ENCODE measurements at places on chromosomes 7 and 10.
A peak's percentile ranks its signal among the peaks of the same experiment; 100 is the strongest.

GRCh38 chr7:47392241-47392759 is 189.6 kb downstream of the TNS3 start:
- DNase-seq: peak; percentile 12

DNA sequence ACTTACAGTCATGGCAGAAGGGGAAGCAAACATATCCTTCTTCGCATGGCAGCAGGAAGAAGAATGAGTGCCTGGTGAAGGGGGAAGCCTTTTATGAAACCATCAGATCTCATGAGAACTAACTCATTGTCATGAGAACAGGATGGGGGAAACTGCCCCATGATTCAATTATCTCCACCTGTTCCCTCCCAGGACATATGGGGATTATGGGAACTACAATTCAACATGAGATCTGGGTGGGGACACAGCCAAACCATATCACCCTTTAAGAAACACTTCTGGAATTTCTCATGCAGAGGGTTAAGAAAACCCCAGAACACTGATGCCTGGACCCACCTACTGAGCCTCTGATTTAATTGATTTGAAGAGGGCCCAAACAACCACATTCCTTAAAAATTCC is 63.3 kb upstream of the DNAJB12 start:
- DNase-seq: no peak

DNA sequence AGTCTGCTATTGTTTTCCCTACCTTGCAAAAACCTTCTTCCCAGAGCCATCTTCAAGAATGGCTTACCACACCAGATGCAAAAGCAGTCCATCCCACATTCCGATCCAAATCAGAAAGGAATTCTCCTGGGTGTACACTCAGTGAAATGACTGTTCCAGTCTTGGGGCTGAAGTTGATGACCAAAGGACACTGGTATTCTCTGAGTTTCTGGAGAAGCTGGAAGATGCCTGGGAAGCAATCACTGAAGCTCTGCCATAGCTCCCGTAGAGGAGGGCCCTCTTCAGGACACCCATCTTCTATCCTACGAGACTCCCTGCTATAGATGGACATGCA is 155.7 kb downstream of the LCOR start:
- no peak for DNase-seq

DNA sequence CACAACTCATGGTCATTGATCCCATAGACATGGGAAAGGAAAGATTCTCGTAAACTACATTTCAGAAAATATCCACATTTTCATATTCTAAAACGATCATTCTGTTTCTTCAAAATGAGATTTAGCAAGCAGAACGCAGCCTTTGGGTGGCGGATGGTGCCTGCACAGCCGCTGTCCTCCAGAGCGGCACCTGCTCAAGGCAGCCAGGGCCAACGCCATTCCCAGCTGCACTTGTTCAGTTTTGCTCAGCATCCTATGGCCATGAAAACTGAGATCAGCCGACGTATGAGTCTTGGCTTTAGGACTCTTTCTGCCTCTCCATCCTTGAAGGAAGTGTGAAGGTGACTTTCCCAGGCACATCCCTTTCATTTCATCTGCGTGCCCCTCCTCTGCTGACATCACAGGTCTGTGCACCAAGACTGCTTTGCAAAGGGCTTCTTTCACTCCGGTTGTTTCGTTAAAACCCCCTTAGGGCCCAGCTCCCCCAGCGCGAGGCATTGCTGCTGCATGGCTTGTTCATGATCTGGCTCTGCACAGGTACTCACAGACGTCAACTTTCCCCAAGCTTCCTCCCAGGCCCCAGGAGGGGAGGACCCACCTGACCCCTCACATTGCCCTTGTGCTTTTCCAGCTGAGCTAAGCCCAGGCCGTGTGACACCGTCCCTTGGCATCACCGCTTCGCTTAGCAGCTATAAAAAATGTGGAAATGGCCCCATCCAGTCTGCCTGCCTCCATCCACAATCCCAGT is 37.2 kb downstream of the TCERG1L start:
- no peak for DNase-seq

DNA sequence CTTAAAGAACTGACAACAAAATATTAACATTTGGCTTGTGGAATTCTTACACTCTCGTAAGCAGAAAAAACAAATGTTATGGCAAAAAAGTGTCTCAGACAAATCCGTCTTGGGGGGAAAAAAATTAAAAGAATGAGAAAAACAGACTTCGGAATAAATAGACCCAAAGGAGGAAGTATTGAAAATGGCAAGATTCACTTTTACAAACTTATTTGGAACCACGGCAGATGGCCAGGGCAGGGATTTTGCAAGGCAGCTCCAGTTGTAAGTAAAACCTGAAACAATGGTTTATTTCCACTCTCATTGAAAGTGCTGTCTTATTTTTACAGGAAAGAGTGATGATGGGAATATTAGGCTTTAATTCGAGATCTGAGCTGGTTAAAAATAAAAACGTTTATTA is 1.5 kb upstream of the ZNF438 start:
- DNase-seq: no peak

DNA sequence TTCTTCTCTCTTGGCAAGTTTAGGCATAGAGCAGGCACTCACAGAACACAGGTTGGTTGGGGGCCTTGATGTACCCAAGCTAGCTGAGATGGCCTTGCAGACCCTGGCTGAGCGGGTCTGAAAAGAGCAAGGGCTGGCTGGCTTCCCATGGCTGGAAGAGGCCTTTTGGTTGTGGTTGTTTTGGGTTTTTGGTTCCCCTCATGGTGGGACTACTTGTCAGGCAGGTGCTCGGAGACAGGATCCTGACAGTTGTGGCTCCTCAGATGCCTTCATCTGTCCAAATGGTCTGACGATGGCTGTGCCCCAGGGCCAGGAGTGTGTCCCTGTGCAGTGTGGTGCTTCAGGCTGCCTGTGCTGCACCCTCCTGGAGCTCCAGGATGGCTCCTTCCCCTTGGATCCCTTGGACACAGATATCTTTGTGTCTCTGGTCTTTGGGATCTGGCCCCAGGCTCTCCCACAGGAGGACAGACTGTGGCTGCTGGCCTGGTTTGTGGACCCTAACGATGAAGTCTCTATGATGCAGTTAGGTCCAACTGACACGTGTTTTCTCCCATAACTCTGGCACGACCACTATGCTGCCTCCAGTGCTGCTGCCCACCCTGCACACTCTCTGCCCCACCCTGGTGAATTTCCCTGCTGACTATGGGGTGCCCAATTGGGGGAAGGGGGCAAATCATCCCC is 321.5 kb upstream of the ZNF32 start:
- DNase-seq: no peak

- no peak for DNase-seq
Observed at GRCh38 chr10:1213252-1214070, 157.3 kb downstream of the WDR37 start.

DNA sequence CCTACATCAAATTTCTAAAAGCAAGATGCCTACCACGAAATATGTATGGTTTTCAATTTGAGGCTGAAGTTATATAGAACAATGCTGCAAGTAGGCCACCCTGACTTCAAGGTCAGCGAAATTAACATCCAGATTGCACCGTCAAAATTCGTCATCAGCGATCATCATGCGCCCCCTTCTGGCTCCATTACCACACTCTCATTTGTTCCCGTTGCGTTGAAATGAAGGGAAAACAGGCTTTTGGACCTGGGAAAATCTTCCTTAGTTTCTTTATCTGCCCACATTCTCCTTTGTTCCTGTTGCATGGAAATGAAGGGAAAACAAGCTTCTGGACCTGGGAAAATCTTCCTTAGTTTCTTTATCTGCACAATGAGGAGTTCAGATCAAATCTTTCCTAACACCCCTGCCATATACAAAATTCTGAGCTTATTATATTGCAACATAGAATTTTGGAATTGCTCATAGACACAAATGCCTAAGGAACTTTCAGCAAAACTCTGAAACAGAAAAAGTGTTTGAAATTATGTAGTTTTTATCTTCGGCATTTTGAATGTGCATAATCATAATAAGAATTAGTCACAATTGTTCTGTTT is 98.2 kb upstream of the PRKCQ start:
- peak; percentile 71 for DNase-seq

DNA sequence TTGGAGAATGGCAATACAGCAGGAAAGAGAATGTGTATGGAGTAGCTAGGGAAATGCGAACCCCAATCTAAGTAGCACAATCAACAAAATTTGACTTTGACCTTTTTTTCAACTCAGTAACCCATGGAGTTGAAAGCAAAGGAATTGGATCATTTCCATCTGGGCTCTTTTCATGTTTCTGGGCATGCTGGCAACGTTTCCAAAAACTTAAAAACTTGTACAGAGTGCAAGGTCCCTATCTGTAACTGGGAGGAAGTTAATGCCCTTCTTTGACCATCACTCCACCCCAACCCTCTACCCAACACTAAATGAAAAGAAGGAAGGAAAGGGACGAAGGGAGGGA is 1.3 kb upstream of the HIBADH start:
- no peak for DNase-seq

- no peak for DNase-seq
Observed at GRCh38 chr7:42203336-42203735, 33.7 kb downstream of the GLI3 start.

GRCh38 chr7:135012229-135012628 is 25.9 kb downstream of the AGBL3 start:
- no peak for DNase-seq

DNA sequence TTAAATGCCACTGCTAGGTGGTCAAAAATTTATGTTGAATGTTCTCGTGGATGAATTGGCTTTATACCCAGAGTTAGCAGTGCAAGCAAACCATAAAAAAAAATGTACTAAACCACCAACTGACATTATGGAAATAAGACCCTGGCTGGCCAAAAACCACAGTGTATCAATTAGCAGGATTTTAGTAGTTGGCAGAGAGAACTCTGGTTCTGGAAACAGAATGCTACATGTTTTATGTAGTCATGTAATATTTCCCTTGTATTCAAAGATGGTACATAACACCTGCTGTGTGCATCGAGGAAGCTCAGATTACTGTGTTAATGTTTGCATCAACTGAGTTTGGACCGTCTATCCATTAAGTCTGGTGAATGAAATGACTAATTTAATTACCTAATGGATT is 618.5 kb downstream of the CCSER2 start:
- no peak for DNase-seq

- no peak for DNase-seq
Observed at GRCh38 chr10:29411666-29412315, 122.9 kb downstream of the LYZL1 start.

DNA sequence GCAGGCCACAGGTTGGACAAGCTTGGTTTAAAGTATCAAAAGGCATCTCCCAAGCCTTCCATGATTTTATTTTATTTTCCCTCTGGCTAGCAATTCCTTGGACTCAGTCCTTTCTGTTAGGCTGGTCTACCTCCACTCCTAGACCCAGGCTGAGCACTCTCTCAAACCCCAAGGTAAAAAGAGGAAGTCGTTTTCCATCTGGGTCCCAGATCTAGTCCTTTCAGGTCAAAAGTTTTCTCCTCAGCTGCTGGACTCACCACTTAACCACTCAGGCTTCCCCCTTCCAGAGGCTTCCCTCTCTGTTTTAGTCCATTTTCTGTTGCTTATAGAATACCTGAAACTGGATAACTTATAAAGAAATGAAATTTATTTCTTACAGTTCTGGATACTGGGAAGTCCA is 252.3 kb upstream of the MKLN1 start:
- no peak for DNase-seq

DNA sequence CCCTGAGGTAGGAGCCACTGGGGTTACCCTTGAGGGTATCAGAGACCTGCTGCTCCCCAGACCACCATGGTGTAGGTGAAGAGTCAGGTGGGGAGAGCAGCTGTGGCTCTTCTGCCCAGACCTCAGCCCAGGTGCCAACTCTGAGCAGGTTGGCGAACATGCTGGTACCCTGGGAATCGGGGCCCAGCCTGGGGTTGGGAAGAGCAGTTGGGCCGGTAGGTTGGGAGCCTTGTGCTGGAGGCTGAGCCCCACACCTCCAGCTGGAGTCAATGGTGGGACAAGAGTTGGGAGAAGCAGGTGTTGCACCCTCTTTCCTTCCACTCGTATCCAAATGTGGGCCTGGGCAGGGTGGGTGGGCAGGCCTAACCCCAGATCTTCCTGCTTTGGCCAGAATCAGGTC is 114.5 kb downstream of the CDH23 start:
- DNase-seq: no peak

DNA sequence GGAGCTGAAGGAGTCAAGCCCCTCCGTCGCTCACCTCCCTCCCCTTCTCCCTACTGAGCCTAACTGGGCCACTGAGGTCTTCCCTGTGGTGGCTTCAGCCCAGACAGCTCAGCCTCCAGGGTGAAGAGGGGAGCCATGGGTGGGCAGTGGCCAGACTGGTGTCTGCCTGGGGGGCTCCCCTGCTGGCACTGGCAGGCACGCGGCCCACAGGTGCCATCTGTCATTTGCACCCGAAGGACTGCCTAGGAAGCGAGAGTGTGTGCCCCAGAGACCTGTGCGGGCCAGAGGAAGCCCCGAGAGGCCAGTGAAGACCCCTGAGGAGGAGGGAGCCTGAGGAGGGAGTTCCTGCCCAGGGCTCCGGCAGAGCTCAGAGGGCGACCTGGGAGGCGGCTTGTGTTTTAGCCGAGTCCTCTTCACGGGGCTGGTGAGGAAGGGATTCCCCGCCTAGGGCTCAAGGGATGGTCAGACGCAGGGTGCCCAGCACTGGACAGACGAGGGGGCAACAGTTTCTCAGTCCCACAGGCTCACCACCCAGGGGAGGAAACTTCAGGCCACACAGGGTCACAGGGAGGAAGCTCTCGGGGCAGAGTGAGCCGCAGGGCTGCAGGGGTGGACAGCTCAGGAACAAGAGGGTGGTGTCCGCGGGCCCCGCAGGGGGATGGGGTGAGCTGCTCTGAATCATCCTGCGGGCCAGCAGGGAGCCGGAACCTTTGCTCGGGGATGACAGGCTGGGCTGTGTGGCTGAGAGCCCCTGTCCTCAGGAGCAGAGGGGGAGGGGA is 76.2 kb upstream of the PPP2R2D start:
- peak; percentile 21 for DNase-seq

DNA sequence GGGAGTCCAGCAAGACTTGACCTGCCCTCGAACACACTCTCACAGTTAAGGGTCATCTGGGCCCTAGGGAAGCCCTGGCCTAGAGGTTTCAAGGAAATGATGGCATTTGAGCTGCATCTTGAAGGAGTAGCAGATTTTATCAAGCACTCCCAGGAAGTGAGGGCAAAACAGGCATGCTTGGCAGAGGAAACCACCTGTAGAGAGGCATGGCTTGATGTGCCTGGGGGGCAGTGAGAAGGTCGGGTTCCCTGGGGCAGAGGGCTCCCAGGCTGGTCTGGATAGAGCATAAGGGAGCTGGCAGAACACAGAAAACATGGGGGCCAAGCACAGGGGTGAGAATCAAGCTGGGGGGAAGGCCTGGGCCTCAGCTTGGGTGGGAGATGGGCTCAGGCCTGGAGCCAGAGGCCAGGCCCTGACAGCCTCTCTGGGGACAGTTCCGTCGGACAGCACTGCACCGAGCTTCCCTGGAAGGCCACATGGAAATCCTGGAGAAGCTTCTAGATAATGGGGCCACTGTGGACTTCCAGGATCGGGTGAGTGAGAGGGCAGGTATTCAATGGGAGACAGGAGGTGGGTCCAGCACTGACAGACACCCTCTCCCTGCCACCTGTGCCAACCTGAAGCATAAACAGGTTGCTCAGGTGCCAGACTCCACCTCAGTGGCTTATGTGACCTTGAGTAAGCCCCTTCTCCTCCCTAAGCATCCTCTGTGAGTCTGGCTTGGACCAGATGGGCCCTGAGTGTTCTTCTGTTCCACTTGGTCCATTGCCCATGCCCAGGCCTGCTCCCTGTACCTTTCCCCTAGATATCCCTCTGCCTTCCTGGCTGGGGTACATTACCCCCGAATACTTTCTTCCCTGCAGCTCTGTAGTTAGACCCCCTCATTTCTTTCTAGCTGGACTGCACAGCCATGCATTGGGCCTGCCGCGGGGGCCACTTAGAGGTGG is 3.5 kb upstream of the HOGA1 start:
- no peak for DNase-seq

GRCh38 chr10:45353186-45353585 is 20.8 kb upstream of the ALOX5 start:
- no peak for DNase-seq

All from glutamatergic neuron (in vitro differentiated cells).